Fibroblast of skin of scalp (primary cell): ENCODE measurements at places on chromosomes 3 and 15.

GRCh38 chr3:23086331-23086730 lies 116.8 kb upstream of the UBE2E2 start:
- peak; percentile 53 for DNase-seq

- no peak for DNase-seq
Observed at GRCh38 chr3:186476541-186476940, 67.6 kb downstream of the CRYGS start.

DNA sequence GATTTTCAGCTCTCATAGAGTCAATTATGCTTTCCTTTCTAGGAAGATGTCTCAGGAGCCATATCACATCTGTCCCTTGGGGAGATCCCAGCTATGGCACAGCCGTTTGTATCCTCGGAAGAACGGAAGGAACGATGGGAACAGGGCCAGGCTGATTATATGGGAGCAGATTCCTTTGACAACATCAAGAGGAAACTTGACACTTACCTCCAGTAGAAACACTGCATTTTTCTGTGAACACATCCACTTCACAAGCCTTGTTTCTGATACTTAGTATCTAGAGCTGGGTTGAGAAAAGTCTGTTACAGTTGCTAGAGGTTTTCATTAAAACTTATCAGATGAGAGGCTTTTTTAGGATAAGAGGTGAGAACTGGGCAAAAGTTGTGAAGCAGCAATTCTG lies 35.4 kb downstream of the GYG1 start:
- DNase-seq = peak; percentile 49

- peak; percentile 84 for DNase-seq
Observed at GRCh38 chr3:151838574-151839312, 24.8 kb downstream of the AADAC start.

GRCh38 chr15:80109388-80109787 lies 43.4 kb upstream of the FAH start:
- DNase-seq = no peak

DNA sequence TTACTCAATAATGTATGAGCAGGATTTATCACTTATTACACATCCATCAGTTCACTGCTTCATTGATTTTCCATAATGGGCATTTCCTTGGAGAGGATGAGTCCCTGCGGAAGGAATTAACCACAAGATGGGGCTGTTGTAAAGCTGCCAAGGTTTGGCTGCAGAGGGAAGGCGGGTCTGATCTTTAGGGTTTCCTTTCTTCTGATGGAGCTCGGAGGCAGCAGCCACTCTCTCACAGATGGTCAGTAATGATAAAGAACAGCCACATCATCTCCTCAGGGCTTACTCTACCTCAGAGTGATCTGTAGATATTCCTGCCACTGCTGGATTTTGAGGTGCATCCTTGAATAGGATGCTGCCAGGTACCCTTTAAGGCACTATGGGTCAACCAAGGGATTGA lies 115.2 kb downstream of the USP13 start:
- peak; percentile 74 for DNase-seq

DNA sequence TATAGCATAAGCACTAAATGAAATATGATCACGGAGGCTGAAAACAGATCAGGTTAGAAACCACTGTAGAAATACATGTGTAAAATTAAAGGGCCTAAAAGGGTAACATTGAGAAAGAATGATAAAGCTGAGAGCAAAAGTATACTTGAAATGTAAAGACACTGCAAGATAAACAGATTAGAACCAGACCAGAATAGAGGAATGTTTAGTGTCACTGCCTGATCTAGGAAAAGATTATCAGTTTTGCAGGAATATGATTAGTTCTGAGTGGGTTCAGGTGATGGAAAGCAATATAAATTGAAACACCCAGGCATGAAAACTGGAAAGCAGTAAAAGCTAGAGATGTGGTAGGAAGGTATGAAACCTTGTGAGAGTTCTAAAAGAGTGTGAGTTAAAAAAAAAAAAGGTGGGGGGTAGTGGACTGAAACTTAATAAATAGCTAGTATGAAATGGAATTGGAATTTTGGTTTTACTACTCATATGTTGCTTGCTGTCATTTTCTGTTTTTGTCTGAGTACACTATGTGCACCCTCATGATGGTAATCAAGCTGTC lies 16.0 kb upstream of the C3orf38 start:
- DNase-seq = no peak

DNA sequence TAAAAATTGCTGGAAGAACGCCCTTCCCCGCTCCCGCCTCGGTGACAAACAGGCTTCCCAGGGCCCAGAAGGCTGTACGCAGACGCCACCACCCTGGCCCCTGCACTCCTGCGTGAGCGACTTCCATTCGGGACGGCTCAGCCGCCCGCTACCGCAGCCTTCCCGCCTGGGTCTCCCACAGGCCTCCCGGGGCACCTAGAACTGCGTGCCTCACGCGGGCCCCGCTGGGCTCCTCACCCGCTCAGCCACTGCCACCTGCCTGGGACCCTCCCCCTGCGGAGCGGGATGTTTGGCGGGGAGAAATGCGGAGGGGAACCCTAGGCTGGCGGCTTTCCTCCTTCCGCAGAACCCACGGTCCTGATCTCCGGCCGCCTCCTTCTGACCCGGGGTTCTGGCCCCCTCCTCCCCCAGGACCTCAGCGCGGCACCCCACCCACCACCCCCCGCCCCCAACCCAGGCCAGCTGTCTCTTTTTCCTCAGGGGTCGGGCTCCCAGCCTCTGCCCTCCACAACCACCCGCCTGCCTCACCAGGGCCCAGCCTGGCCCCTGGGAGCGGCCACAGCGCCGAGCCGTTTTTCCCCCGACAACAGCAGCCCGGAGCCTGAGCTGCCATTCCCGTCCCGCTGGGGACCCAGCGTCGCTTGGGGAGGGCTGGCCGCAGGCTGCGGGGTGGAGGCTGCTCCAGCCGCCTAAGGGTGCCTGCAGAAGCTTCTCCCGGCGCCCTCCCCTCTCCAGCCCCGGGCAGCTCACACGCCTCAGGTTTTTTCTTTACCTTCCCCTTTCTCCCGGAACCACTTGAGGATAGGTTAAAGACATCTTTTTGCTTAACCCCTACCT lies 27.6 kb upstream of the RAB7A start:
- peak; percentile 30 for DNase-seq

DNA sequence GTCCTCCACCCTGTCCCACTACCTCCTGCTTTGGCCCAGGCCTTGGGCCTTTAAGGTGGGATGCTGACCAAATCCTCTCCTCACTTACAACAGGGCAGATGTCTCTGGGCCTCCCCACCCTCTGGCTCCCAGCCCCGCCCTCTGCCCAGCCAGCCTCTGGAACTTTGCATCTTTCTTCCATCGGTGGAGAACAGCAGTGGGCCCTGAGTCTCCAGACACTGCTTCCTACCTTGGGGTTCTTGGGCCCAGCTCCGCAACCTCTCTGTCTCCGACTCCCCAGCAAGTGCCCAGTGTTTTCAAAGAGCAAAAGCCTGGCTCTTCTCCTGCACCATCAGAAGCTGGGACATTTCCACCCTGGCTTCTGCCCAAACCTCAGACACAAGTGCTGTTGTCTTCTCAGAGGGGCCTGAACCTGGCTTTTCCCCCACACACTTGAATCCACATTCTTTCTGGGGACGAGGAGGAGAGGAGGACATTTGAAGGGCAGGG lies 33.1 kb downstream of the MRAS start:
- DNase-seq = no peak

- DNase-seq = no peak
Observed at GRCh38 chr3:15758295-15758694, 39.5 kb downstream of the ANKRD28 start.

DNA sequence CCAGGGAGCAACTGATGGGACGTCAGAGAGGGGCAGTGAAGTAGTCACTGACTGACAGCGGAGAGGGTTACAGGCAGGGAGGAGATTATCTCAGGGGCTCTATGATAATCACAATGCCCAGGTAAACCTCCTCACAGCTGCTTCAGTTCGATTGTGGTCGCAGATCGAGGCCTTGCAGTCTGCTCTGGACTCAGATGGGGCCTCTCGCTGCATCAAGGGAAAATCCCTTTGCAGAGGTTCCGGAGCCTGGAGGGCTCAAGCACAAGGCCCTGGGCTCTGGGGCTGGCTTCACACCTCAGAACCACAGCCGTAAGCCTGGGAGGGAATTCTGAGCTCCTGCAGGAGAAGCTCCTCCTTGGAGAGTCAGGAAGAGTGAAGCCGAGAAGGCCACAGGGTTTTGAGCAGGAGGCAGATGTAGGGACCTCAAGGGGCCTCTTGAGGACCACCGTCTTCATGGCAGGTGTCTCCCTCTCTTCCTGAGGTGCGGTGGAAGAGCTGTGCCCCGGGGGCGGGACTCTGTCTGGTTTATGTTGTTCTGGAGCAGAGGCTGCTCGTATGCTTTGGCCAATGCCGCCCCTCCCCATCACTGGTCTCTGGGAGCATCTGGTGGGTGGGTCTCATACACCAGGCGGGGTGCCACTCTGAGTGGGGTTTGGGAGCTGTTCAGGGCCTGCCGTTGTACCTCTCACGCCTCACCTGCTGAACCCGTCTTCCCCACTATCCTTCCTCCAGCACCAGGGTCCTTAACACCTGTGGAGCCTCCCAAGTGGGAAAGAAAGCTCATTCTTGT lies 19.5 kb upstream of the SNRPA1 start:
- DNase-seq = no peak

- peak; percentile 17 for DNase-seq
Observed at GRCh38 chr3:104855702-104856101, 511.0 kb upstream of the ALCAM start.

DNA sequence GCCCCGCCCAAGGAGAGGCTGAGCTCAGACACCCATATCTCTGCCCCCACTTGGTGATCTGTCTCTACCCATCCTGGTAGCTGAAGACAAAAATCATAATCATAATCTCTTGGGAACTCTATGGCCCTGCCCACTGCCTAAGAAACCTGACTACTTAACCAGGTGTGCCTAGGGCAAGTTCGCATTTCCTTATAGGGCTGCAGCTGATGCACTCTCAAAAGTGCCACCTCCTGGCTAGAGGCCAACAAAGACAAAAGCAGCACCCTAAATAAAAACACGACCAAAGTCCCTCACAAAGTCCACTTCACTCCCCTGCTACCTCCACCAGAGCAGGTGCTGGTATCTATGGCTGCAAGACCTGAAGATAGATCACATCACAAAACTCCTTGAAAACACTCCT lies 250.4 kb upstream of the SLITRK3 start:
- DNase-seq = no peak

DNA sequence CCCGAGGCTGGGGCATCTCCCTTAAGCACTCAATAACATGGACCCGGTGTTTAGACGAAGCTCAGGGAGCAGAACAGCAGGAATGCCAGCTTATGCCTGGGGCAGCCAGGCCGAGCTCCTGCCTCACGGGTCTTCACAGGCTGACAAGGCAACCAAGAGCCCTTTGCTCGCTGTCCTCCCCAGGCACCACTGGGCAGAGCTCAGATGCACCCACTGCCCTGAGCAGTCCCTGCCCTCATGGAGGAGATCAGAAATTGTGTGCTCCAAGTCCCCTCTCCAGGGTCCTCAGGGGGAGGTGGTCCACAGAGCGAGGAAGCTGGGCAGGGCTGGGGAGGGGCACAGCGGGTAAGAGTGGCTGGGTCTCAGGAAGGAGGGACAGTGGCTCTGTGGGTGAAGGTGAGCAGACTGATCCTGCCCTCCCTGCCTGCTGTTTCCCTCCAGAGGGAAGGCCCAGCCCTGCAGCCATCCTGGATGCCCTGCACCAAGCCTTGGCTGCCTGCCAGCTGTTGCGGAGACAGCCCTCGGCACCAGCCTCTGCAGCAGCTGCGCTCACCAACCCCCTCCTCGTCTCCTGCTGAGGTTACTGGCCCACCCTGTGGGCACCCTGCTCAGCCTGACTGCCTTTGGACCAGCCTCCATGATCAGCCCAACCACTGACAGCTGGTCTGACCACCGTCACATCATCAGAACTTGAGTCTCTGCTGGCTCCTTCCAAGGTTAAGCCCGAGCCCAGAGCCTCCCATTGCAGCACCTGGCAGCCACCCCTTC lies 21.1 kb upstream of the GP9 start:
- no peak for DNase-seq

DNA sequence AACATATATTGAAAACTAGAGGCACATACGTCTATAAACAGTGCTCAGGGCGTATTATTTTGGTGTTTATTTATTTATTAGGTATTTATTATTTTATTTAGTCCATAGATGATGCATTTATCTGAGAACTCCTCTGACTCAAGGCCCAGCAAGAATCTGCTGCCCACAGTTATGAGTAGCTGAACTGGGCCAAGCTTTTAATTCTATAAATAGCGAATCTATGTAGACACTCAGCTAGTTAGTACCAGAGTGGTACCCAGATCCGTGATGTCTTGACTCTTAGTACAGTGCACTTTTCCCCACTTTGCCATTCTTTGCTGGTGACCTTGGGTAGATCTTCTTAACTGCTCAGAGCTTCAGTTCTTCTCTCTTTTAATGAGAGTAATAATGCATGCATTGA lies 370.4 kb upstream of the TPRG1 start:
- DNase-seq = no peak

- DNase-seq = no peak
Observed at GRCh38 chr15:71815301-71815700, 4.9 kb downstream of the NR2E3 start.
